ENCODE measurements at places on chromosomes 5 and 9.

GRCh38 chr5:45793638-45794532 lies 97.7 kb upstream of the HCN1 start:
- DNase-seq = no peak

DNA sequence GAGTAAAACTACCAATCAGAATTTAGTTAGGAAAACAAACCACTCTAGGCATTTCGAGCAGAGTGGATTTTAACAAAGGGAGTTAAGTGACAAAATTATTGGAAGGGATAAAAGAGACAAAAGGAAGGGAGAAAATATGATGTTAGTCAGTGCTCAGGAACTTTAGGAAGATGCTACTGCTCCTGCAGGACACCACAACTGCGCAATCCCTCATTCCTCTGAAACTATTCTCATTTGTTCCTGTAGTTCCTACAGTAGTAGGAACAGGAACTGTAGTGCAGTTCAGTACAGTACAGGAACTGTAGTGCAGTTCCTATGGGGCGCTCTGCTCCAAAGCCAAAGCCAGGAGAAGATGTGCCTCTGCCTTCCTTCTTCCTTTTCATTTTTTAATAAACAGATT lies 29.9 kb upstream of the MEGF10 start:
- DNase-seq = no peak

- no peak for DNase-seq
Measured at GRCh38 chr5:85182344-85182743, 797.7 kb upstream of the EDIL3 start.

- no peak for DNase-seq
Measured at GRCh38 chr9:135622415-135623020, 16.8 kb downstream of the GLT6D1 start.

DNA sequence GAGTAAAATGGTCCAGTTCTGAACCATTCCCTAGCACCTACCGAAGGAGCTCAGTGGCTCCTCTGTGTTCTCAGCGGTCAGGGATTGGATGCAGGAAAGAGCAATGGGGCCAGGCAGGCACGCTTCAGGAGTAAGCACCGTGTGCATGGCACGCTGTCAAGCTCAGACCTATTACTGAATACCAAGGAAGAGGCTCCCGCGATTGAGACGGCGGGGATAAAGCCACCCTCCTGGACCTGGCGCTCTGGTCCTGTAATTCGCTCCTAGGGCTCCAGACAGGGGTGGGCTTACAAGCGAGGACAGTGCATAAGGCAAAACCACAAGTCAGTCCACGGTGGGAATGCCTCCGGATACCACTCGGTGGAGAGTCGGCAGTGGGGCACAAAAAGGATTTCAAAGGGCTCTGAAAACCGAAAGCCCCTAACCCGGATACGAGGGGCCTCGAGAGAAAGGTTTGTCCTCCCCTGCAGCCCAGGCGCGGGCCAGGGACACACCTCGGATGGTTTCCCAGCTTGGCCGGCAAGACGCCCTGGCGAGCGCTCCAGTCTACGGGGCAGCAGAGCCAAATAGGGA lies 988 bp downstream of the OXCT1 start:
- no peak for DNase-seq

DNA sequence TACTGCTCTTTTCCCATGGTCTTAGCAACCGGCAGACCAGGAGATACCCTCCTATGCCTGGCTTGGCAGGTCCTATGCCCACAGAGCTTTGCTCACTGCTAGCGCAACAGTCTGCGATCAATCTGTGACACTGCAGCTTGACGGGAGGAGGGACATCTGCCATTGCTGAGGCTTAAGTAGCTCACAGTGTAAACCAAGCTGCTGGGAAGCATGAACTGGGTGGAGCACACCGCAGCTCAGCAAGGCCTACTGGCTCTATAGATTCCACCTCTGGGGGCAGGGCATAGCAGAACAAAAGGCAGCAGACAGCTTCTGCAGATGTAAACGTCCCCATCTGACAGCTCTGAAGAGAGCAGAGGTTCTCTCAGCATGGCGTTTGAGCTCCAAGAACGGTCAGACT lies 40.4 kb downstream of the MCTP1 start:
- DNase-seq = no peak

GRCh38 chr5:56039985-56040384 lies 45.2 kb upstream of the IL6ST start:
- DNase-seq = no peak

GRCh38 chr9:31183866-31184265 lies 1200.6 kb upstream of the ACO1 start:
- DNase-seq = no peak

- DNase-seq = no peak
Measured at GRCh38 chr5:105030153-105030552, 1467.6 kb upstream of the NUDT12 start.

GRCh38 chr5:60267907-60268306 lies 374.4 kb upstream of the PDE4D start:
- no peak for DNase-seq
